ENCODE measurements at places on chromosomes 6 and 20. TPM values are rescaled to one million over a fixed set of nuclear protein-coding genes. Genes with fewer than 3 reads are reported as not detected.
A peak's percentile ranks its signal among the peaks of the same experiment; 100 is the strongest.

GRCh38 chr6:134517145-134517658, 199.3 kb upstream of the SGK1 start:
- H3K36me3 ChIP-seq: peaks cover 2% of the 10 kb centered on the region
- peak overlapping the region; percentile 29 for H3K27ac ChIP-seq
- H3K27me3 ChIP-seq: no peaks in the 10 kb centered on the region
- H3K4me1 ChIP-seq: peaks cover 26% of the 10 kb centered on the region
- H3K4me3 ChIP-seq: no peak overlapping the region
- DNase-seq: no peak

DNA sequence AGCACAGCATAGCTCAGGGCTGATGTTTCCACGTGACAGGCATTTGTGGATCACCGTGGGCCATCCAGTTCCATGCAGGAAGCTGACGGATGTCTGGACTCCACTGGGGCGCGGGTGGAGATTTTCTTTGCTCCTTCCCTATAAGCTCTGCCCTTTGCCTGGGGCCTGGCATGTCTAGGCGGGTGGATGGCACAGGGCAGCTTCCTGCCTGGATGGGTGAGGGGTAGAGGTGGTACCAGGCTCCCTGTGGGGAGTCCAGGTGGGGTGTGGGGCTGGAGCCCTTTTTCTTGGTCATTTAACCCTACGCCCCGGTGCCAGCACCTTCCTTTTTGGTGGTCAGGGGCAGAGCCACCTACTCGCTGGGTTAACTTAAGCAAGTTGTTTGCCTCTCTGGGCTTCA, 10.4 kb downstream of the FAM110A start:
- H3K36me3 ChIP-seq: peaks cover 13% of the 10 kb centered on the region
- H3K4me1 ChIP-seq: peaks cover 40% of the 10 kb centered on the region
- DNase-seq: no peak
- no peaks in the 10 kb centered on the region for H3K27me3 ChIP-seq
- no peak overlapping the region for H3K27ac ChIP-seq

Gene GSTA5
- not detected for total RNA-seq

Gene IPCEF1
- total RNA-seq: 14.2 TPM

Gene SLCO4A1
- total RNA-seq: 55.0 TPM

- no peak overlapping the region for H3K4me3 ChIP-seq
- no peaks in the 10 kb centered on the region for H3K27me3 ChIP-seq
- no peak overlapping the region for H3K27ac ChIP-seq
- H3K4me1 ChIP-seq: no peaks in the 10 kb centered on the region
- DNase-seq: no peak
These were observed 293.8 kb downstream of the FRK start for GRCh38 chr6:115766745-115767462.

DNA sequence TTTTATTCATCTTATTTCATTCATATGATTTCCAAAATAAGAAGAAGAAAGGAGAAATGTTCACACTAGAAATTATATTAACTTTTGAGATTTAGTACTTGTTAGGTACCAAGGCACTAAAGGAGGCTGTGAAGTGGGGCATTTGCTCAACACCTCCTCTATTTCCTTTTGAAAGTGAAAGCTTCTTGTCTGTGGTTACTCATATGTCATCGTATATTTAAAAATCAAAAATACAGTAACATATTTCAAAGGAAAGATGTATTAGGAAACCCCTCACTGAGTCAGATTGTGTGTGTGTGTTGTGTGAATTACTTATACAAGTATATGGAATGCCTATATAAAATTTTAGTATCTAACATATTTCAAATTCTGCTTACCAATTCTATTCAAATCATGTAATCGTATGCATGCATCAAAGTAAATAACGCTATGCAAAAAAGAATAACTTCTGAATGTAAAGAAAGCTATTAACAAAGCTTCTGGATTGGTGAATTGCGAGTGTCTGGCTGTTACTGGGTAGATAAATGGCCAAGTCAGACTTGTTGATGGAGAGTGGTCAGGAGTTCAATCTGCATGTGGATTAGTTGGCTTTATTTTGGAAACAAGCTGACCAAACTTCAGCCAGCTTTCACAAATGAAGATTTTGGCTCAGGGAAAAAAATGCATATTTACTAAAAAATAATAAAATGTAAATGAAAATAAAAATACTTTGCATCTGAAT, 70.9 kb downstream of the PACRG start:
- H3K27me3 ChIP-seq: no peaks in the 10 kb centered on the region
- no peaks in the 10 kb centered on the region for H3K36me3 ChIP-seq
- no peak for DNase-seq
- peaks cover 17% of the 10 kb centered on the region for H3K4me1 ChIP-seq
- no peak overlapping the region for H3K4me3 ChIP-seq

- no peak overlapping the region for H3K27ac ChIP-seq
- H3K4me1 ChIP-seq: peaks cover 5% of the 10 kb centered on the region
- no peak overlapping the region for H3K4me3 ChIP-seq
- DNase-seq: no peak
- no peaks in the 10 kb centered on the region for H3K27me3 ChIP-seq
These were observed 32.5 kb downstream of the HMGN3 start for GRCh38 chr6:79201983-79202382.

DNA sequence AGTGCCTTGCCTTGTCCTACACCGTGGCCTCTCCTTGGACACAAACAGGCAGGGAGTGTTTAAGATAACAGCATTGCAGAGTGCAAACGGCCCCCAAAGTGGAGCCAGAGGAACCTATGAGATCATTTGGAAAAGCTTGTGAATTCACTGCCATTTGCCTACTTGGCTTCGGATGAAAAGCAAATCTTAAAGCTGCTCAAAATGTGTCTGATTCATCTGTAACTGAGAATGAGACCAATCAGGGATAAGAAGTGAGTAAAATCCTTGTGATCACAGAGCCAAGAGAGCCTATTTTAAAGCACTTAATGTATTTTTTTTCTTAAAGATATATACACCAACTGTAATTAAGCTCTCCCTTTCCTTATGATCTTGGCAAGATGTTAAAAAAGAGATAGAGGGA, 65.7 kb upstream of the BACH2 start:
- H3K36me3 ChIP-seq: no peaks in the 10 kb centered on the region
- H3K27ac ChIP-seq: no peak overlapping the region
- peaks cover 10% of the 10 kb centered on the region for H3K4me1 ChIP-seq
- DNase-seq: no peak
- no peak overlapping the region for H3K4me3 ChIP-seq

DNA sequence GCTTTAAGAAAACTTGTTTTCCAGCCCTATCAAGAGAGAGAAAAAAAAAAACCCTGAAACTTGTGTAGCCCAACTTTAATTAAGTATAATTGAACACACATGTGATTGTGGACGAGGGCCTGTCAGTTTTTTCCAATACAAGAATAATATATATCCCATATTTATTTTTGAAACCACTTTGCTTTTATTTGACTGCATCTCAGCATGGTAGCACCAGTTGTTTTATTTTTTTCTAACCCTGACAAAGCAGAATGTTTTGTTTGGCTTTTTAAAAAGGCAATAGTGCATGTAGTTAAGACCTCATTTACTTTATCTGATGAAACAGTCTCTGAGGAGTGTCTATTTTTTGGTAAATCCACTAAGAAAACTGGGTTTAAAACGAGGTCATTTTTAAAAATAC, 257.7 kb downstream of the CDKAL1 start:
- no peaks in the 10 kb centered on the region for H3K27me3 ChIP-seq
- H3K27ac ChIP-seq: no peak overlapping the region
- no peak overlapping the region for H3K4me3 ChIP-seq
- no peak for DNase-seq
- peaks cover 27% of the 10 kb centered on the region for H3K36me3 ChIP-seq
- peaks cover 2% of the 10 kb centered on the region for H3K4me1 ChIP-seq

Gene OLIG3
- total RNA-seq: 0.10 TPM

Gene NRSN1
- not detected for total RNA-seq

DNA sequence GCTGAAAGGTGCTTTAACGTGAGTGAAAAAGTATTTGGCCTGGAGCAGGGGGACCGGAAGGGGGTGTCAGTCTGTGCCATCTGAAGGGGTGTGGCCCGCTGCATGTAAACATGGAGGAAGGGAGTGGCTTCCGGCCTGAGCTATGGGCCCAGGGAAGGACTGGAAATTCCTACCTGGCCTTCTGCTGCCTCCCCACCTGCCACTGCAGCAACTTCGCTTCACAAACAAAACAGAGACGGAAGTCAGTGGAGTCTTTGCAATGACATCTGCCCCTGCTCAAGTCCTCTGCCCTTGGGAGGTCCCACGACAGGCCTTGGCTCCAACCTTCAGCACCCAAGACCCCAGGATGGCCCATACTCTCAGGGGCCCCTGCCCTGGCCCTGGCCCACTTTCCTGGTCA, 28.1 kb upstream of the FOXP4 start:
- peaks cover 18% of the 10 kb centered on the region for H3K27me3 ChIP-seq
- no peak overlapping the region for H3K4me3 ChIP-seq
- H3K27ac ChIP-seq: no peak overlapping the region
- no peak for DNase-seq
- no peaks in the 10 kb centered on the region for H3K36me3 ChIP-seq

GRCh38 chr20:53621482-53622246, 28.0 kb upstream of the ZNF217 start:
- no peaks in the 10 kb centered on the region for H3K36me3 ChIP-seq
- peak; percentile 35 for DNase-seq
- H3K4me3 ChIP-seq: peak overlapping the region; percentile 40
- H3K27ac ChIP-seq: peak overlapping the region; percentile 97

- H3K4me1 ChIP-seq: peaks cover 14% of the 10 kb centered on the region
- H3K27me3 ChIP-seq: peaks cover 28% of the 10 kb centered on the region
- H3K27ac ChIP-seq: peak overlapping the region; percentile 83
- DNase-seq: peak; percentile 63
- H3K4me3 ChIP-seq: no peak overlapping the region
These were observed 22.5 kb downstream of the MOCS3 start for GRCh38 chr20:50980851-50981713.

Gene FKBP1C
- total RNA-seq: 1.5 TPM

- H3K36me3 ChIP-seq: peaks cover 34% of the 10 kb centered on the region
- H3K27me3 ChIP-seq: peaks cover 3% of the 10 kb centered on the region
- peak; percentile 76 for DNase-seq
- H3K4me3 ChIP-seq: peak within 1 kb of the TSS; percentile 95
- H3K4me1 ChIP-seq: peaks cover 52% of the 10 kb centered on the region
- peak within 1 kb of the TSS; percentile 96 for H3K27ac ChIP-seq
These were observed at the start of gene ZBTB2 for GRCh38 chr6:151391471-151392413. TSS of gene ZBTB2 (minus strand) at chr6:151391559. CDS start at chr6:151373637, 17,922 bp downstream.

DNA sequence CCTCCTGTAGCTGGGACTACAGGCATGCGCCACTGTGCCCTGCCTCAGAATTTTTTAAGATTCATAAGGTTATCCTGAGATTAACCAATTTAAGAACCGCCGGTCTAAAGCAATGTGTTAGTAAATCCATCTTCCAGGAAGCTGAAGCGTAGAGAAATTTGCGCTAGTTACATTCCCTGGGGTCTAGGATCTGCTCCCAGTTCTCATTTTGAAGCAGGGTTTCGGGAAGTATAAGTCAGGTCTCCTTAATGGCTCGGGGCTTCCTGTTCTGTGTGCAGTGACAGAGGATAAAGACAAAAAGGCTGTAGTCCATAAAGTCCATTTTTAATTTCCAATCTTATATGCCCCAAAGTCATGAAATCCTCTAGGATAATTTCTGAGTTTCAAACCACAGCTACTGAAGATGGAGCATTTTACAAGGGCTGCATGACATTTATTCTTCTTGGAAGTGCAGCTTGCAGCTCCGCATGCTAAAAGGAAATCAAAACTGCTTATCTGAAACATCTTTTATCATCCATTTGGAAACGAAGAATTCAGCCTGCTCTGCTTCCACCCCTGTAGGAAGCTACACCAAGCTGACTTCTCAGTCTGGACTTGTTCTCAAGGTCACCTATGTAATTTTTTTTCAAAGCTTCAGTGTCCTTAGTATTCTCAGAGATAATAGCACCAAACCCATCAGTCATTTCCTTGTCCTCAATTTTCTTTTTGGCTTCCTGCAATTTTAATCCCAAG, 326.1 kb downstream of the PRL start:
- H3K4me3 ChIP-seq: no peak overlapping the region
- no peaks in the 10 kb centered on the region for H3K36me3 ChIP-seq
- H3K4me1 ChIP-seq: no peaks in the 10 kb centered on the region
- H3K27me3 ChIP-seq: peaks cover 11% of the 10 kb centered on the region
- H3K27ac ChIP-seq: no peak overlapping the region
- DNase-seq: no peak

DNA sequence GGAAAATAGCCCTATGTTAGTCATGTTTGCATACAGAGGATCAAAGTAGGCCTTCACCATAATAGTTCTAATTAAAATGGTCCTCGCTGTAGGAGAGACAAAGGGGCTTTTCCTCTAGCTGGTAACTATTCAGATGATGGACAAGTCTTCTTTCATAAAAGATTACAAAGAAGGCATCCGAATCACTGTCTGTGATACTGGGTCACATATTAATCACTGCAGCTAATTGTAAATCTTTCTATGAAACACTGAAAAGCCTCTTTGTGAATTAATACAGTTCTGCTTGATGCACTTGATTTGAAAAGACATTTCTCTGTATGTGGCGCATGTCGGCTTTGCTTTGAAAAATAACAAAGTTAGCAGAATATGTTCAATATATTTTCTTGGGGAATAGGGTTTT, 520.8 kb downstream of the KIF16B start:
- H3K4me1 ChIP-seq: no peaks in the 10 kb centered on the region
- H3K4me3 ChIP-seq: no peak overlapping the region
- no peak overlapping the region for H3K27ac ChIP-seq
- no peaks in the 10 kb centered on the region for H3K36me3 ChIP-seq
- DNase-seq: no peak

Gene PTGIS
- total RNA-seq: 0.04 TPM

Gene PTCRA
- total RNA-seq: not detected

DNA sequence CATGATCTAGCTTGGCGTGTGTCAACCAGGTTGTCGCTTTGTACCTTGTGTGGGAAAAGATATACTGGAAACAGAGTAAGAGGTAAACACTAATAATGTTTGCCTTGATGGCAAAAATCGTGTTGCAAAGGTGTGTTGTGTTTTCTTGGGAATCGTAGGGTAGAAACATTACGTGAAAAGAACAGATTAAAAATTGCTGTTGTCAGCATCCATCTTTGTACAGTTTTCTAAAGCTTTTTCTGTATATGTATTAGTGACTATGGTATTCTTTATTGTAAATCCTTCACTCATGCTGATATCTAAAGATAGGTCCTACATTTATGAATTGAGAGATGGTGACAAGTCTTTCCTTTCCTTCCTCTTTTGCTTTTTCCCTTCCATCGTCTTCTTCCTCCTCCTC, 116.9 kb downstream of the RPS12 start:
- no peaks in the 10 kb centered on the region for H3K36me3 ChIP-seq
- H3K4me3 ChIP-seq: no peak overlapping the region
- H3K4me1 ChIP-seq: no peaks in the 10 kb centered on the region

Gene SRSF12
- 0.74 TPM for total RNA-seq

Gene BPI
- not detected for total RNA-seq

DNA sequence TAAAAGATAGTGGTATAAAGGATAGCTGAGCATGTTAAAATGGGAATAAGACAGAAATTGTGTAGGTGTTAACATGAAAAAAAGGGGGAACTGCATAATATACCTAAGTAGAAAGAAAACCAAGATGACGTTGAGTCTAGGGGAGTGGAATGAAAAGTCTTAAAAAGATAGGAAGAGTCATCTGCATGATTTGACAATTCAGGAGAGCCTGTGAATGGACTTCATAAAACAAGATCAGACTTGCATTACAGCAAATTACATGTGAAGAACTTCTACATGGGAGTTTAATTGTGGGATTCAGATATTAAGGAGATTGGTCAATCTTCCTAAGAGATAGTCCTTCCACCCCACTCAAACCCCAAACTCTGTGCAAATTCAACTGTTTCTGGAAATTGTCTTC, 85.5 kb downstream of the WASF1 start:
- H3K27ac ChIP-seq: no peak overlapping the region
- H3K27me3 ChIP-seq: no peaks in the 10 kb centered on the region
- no peaks in the 10 kb centered on the region for H3K4me1 ChIP-seq
- no peak overlapping the region for H3K4me3 ChIP-seq
- H3K36me3 ChIP-seq: no peaks in the 10 kb centered on the region

GRCh38 chr20:48262955-48263354, 477.7 kb upstream of the SULF2 start:
- DNase-seq: no peak
- H3K27me3 ChIP-seq: peaks cover 8% of the 10 kb centered on the region
- no peak overlapping the region for H3K27ac ChIP-seq
- H3K4me3 ChIP-seq: no peak overlapping the region
